ENCODE measurements at places on chromosomes 13 and 19.

DNA sequence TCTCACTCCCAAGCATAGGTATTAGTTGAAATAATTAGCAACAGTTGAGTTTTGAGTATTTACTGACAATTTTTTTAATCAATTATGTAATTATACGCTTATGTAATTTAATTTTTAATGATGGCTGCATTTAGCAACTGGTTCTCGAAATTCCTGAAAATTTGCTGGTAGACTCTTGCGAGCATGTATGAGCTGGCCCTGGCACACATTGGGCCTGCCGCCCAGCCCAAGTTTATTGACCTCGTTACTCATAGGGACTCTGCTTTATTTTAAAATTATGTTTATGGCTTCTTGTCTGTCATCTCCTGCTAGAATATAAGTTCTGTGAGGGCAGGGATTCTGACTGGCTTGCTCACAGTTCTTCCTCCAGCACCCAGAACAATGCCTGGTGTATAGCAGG lies 6.7 kb downstream of the KLK14 start:
- DNase-seq: no peak

DNA sequence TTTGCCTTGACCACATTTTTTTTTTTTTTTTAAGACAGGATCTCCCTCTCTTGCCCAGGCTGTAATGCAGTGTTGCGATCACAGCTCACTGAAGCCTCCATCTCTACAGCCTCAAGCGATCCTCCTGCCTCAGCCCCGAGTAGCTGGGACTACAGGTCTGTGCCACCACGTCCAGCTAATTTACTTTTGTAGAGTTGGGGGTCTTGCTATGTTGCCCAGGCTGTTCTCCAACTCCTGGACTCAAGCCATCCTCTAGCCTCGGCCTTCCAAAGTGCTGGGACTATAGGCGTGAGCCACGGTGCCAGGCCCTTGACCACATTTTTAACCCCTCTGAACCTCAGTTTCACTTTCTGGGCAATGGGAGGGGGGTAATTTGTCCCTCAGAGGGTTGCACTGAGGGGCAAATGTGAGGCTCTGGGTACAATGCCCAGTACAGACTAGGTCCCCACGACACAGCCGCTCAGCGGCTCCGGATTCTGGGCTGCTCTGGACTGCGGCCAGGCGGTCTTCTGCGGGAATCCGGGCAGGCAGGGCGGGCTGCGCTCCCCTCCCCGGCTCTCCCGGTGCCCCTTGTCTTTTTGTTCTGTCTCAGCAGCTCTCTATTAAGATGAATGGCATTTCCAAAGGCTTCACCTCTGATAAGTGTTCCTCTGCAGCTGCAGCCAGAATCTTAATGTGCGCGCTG lies 3.8 kb upstream of the ALOX5AP start:
- no peak for DNase-seq

GRCh38 chr19:24069905-24070657 lies 16.9 kb upstream of the ZNF254 start:
- DNase-seq: no peak

GRCh38 chr13:40394304-40394985 lies 272.0 kb downstream of the FOXO1 start:
- no peak for DNase-seq

DNA sequence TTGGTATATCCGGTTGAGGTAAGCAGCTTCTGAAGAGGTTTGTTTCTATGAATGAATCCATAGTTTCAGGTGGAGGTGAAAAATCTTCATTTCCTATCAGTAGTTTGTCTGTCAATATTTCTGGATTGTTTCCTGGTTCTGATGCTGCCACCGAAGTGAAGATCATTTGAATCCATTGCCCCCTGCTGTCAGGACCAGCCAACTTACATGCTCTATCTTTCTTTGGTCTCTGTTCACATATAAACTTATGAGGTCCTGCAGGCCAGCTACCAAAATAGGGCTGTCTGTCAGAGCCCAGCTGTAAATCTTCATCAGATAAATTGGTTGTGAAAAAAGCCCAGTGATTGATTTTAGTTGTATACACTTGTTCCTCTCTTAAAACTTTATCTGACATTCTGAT lies 15.2 kb upstream of the N4BP2L1 start:
- no peak for DNase-seq

DNA sequence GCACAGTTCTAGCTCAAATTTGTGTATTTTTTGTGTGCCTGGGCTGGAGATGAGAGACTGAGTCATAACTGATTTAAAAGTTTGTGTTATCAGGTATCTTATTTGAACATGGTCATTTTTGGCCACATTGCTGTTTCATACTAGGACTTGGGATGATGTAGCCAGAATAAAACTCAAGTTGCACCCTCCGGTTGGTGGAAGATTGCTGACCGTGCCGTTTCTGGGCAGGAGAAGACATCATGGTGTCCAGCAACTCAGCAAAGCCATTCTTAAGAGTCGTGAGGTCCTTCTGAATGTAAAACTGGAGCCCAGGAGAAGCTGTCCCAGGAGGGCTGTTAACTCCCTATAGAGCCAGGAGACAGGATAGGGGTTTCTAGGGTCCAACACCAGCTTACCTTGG lies 7.6 kb downstream of the CEBPG start:
- DNase-seq: no peak

- DNase-seq: no peak
These were observed 36.2 kb downstream of the ERICH4 start for GRCh38 chr19:41478875-41479756.

Data from stimulated activated CD4-positive, alpha-beta T cell treated with anti-CD3 and anti-CD28 coated beads, Interleukin-1b, Interleukin-23, amount 100 ng/mL, for 1 hour (primary cell).